ENCODE measurements at places on chromosomes 12 and 14.

DNA sequence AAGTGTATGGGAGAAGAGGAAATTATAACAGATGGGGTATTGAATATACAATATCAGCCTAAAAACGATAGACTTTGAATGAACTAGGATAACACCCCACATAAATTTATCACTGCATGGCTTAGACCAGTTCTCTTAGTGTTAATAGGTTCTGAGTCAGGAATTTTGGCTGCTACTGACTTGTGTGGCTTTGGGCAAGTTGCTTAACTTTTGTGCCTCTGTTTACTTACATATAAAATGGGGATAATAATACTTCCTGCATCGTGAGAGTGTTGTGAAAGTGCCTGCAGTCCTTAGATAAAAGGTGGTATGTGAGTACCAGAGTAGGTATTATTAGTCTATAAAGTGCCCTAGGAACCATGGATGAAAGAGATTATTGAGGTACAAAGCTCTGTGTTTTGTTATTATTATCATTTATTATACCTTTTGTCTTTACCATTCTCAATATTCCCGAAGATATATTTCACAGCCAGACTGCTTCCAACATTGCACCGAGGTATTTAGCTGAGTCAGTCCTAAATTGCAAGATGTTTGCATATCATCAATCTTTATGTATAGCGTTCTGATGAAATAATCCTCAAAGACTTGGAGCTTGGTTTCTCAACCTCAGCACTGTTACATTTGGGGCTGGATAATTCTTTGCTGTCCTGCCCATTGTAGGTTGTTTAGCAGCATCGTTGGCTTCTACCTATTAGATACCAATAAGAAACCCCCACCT, 2.3 kb upstream of the PAWR start:
- DNase-seq: no peak

DNA sequence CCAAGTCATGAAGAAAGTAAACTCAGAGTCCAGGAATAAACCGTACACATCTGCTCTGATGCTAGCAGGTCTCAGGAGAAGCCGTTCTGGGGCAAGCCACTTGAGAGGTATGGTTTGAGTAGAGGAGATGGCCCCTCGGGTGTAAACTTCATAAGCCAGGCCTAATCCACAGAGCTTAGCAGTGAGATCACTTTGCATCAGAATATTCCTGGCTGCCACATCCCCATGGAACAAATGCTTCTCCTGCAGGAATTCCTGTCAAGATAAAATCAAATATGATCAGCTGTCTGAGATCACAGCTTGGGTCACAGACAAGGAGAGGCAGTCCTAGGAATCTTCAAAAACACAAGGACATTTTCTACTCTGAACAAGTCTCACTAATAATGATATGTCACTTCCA, 11.2 kb upstream of the MAGOHB start:
- no peak for DNase-seq

DNA sequence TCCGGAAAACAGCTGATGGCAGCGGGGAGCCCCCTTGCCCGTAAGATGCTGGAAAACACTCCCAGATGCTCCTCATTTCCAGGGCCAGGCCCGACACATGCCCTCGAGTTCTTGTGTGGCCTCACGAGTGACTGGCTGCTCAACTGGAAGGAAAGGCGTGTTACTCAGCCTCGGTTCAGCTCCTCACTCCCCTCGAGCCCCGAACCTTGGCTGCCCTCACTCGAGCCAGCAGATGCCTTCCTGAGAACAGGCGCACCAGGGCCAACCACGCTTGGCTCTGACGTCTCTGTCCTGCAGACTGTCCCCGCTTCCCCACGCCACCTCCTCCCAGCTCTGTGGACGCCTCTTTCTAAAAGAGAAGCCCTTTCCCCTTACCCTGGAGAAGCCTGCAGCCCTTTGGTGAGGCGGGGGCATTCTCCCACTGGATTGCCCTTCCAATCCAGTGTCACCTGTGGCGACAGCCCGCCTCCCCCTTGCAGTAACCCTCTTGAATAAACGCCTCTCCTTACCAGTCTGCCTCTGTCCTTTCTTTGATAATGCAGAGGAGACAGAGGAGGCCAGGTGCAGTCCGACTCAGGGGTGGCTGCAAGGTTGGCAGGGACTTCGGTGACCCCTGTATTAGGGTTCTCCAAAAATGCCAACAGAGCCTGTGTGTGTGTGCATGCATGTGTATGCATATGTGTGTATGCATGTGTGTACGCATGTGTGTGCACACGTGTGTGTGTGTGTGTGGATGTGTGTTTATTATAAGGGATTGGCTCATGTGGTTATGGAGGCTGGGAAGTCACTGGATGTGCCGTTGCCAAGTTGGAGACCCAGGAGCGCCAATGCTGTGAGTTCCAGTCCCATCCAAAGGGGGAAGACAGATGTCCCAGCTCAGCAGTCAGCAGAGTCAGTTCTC, 166.3 kb downstream of the KIF26A start:
- no peak for DNase-seq

DNA sequence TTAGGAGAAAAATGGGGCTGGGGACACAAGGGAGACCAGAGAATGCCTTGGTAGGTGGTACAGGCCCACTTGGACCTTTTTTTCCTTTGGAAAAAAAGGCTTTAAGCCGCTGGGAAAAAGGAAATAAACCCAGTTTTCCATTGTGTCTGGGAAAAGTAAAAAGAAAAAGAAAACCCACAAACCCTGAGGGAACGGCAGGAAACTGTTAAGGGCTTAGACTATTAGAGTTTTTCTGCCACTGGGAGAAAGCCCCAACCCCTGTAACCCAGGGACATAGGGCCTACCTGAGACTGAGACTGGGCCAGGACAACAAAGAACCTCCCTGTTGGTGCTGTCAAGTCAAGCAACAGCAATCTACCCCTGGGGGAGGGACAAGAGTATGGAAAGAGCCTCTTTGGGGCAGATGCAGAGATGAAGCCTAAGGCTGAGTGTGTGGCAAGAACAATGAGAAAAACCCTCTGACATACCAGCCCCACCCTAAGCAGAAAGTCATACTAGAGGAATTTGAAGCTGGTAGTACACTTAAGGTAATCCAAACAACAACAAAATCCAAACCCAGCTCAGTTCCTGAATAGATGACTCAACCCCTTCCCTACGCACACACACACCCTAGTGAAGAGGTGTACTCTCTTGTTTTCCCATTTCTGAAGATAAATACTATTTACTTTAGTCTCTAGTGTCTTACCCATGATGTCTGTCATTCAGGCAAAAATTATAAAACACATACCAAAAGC, 22.8 kb downstream of the ATF1 start:
- no peak for DNase-seq

GRCh38 chr14:104794993-104795780, at the start of gene AKT1:
TSS of gene AKT1 (minus strand) at chr14:104795748. CDS start at chr14:104792643, 3,105 bp downstream.
- DNase-seq: no peak

GRCh38 chr12:53453953-53454640, 2.2 kb downstream of the PCBP2 start:
- no peak for DNase-seq

- DNase-seq: no peak
Measured at GRCh38 chr12:24664161-24664880, 284.6 kb downstream of the BCAT1 start.

DNA sequence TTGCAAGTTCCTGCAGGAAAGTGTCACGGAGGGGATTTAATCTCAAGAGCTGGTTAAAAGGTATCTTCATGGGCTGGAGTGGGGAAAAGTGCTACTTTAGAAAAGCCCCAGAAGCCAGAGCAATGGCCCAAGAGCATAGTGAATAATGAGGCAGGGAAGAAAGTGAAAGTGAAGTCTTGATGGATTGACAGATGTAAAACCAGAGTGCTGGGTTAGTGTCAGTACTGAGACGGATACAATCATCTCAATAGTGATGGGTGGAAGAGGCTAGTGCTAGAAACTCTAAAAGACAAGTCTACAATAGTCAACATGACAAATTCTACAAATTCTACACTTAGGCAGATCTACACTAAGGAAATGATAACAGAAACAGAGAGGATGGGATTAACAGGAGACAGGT, 68.1 kb downstream of the CIT start:
- DNase-seq: no peak

GRCh38 chr12:64510667-64511066, 58.7 kb downstream of the TBK1 start:
- DNase-seq: no peak

GRCh38 chr12:82877963-82878362, 191.3 kb downstream of the TMTC2 start:
- DNase-seq: no peak

- no peak for DNase-seq
Measured at GRCh38 chr14:86799244-86799647, 1193.7 kb downstream of the GALC start.
